ENCODE measurements at places on chromosomes 3 and 15.
A peak's percentile ranks its signal among the peaks of the same experiment; 100 is the strongest.

GRCh38 chr3:46990573-46991374 is 11.3 kb downstream of the NBEAL2 start:
- DNase-seq, result peak; percentile 20

DNA sequence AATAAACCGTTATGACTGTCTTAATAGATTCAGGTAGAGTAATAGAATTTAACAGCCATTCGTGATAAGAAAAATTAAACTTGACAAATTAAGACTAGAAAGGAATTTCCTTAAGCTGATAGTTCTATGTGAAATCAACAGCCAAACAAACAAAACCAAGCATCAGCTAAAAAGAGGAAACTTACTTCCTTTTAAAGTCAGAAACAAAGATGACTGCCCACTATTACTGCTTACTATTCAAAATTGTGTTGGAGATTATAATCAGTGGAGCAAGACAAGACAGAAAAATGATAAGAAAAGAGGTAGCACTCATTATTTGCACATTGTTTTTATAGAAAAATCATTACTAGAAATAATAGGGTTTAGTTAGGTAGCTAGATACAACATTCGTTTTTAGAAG is 13.8 kb upstream of the FAH start:
- no peak for DNase-seq

DNA sequence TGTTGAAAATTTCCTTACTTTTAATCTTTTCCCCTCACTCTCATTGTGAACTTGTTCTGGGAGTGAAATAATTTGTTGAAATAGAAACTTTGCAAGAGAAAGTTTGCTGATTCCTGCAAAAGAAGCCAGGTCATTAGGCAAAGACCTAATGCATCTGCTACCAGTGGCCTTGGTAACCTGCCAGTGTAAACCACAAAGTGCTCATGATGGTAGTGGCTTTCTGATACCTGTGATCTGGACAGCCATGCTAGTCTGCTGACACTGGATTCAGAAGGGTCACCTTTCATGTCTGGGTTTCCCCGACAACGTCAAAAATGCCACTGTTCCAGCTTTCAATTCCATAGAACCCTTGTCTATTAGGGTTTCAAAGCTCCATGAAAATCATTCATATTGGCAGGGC is 123.7 kb upstream of the MCTP2 start:
- no peak for DNase-seq

DNA sequence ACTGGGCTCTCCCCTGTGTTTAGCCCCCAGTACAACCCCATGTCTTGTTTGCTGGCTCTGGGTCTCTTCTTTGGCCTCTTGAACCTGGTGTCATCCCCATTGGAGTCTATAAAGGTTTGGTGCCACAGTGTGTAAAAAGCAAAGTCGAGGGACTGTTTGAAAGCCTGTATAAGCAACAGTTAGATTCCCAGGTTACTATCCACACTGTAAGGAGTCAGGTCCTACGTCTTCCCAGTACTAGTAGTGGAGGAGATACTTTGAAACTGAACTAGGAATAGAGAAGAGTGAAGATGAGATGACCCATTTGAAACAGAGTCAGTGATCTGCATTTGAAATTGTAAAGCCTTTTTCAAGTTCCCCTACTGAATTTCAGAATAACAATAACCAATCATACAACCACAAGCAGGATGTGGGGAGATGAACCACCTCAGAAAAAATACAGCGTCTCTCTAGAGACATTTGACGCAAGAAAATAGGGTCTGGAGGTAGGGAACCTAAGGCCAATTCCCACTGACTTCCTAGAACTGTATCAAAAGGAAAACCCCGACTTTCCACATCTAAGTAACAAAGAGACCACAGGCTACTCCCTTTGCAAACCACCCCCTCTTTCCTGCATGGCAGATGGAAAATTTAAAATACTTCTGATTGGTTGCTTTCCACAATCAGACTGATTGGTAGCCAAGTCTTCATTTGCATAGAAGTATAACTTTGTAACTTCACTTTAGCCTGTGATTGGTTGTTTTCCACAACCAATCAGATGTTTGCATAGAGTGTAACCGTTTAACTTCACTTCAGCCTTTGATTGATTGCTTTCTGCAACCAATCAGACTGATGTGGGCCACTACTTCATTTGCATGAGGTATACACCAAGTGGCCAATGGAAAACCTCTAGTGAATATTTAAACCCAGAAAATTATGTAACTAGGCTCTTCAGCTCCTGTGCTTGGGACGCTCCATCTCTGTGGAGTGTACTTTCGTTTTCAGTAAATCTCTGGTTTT is 49.9 kb upstream of the NEDD4 start:
- DNase-seq, result no peak

DNA sequence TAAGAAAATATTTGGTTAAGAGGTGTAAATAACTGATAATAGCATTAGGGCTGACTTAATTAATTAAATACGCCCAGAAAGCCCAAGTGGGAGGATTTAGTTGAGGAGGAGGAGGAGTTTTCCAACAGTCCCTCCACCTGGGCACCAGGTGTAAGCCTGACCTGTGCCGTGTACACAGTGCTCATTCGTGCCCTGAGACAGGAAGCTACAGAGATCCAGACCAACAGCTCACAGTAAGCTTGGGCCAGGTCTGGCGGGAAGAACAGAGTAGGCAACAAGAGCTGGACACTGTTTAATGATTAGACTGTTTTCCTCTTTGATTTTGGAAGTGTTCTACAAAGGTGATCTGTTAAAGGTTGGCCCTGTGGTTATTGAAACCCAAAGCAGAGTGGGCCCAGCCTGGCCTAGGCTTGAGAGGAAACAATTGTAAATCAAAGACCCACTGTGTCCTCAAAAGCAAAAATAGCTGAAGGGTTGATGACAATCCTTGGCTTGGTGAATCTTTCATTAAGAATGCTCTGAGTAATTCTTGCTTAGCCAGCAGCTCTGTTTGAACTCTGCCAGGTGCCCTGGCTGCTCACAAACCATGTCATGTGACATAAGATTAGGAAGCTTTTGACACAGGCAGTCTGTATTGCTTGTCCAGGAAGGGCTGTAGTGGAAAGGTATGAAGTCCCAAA is 13.8 kb downstream of the SQOR start:
- DNase-seq, result no peak

DNA sequence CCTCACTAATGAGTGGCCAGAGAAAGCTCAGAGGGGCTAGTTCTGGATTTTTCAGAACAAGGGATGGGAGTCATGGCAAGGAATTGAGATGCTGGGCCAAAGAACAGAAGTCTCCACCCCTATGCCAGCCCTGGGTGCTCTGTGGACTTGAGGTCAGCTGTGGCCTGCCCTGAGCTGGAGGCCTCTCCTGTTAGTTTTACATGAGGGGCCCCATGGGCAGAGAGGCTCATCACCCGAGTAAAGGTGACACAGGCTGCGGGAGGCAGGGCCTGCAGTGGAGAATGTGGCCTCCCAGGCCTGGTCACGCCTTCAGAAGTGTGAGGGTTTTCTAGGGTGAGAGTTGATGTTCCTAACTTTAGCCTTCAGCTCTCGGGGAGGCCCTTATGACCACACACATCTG is 44.9 kb downstream of the ABHD5 start:
- no peak for DNase-seq

All from Right ventricle myocardium inferior (tissue), 1 donor.